DMS53 (cell line): ENCODE measurements at places on chromosomes 12 and 14.

GRCh38 chr14:39763402-39763890, 331.2 kb upstream of the FBXO33 start:
- no peak for DNase-seq

- DNase-seq: no peak
These were observed 17.0 kb downstream of the TMEM63C start for GRCh38 chr14:77198561-77198960.

DNA sequence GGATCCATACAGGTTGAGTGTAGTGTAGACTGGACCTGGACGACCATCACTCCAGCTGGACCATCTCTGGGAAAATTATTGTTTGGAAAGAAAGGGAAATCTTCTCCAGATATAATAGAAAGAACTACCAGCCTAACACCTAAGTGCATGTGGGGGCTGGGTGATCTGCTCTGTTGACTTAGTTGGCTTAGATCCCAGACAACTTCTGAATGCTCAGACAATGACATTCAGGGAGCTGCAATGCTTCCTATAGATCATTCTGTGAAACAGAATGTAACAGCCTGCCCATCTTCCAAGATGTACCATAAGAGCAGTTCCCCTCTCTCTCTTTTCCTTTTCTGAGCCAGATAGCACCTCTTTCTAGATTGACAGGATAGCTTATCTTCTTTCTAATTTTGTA, 572.8 kb upstream of the STXBP6 start:
- DNase-seq: peak; percentile 77

DNA sequence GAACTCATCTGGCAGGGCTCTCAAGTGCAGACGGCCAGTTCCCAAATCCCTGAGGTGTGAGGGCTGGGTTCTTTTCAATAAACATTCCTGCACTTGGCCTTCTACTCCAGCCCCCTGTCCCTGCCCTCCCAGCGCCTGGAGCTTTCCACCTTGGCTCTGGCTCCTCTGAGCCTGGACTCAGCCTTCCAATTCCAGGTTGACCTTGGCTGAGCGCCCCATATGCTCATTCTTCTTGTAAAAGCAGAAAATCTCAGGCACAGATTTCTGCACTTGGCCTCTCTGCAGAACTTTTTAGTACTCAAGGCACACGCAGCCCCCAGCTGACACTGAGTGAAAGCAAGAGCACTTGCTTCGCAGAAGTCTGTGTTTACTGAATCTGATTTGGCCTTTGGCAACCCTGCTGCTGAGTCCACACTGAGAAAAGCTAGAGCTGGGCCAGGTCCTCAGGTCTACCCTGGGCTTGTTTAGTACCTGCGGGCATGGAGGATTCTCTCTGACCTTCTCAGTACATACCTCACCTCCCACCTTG, 222.7 kb downstream of the MSRB3 start:
- DNase-seq: no peak

DNA sequence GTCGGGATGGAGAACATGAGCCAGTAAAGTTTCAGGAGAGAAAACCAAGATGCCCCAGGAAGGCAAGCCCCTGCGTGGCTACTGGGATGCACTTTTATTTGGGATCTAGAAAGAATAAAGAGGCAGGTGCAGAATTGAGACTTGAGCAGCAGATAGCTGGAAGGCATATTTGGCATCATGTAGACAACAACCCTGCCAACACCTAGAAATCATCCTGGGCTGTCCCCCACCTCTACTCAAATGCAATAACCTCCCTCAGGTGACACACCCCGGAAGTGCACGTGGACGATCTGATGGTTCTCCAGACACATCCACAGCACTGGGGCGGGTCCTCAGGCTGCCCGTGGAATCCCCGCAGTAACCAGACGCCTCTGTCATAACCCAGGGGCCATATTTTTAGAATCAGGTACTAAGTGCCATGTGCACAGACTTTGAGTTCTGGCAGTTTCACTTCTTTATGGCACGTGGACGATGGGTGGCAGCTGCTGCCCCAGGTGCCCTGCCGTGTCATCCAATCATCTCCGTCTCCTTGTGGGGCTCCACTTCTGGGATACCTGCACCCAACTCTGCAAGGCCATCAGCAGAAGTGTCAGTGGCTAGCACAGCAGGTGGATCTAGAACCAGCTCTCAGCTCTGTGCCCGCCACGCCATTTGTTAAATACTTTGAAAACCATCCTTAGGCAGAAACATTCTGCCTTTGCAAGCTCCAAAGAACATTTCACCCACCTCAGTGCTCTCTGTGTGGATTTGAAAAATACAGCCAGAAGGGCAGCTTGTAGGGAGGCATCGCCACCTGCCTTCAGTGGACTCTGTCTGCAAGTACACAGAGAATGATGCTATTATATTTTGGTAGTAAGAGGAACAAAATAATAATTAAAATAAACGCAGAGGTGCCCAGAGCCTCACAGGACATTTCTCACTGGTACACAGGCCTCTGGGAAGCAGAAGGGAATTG, 771.7 kb upstream of the TMEM132C start:
- peak; percentile 61 for DNase-seq

- peak; percentile 65 for DNase-seq
These were observed 98.1 kb downstream of the NCOR2 start for GRCh38 chr12:124469193-124469888.

GRCh38 chr12:4939418-4940023, 29.8 kb downstream of the KCNA1 start:
- DNase-seq: no peak

- DNase-seq: no peak
These were observed 169.9 kb downstream of the RBM19 start for GRCh38 chr12:113796066-113796827.

GRCh38 chr14:31465111-31465510, 7.8 kb upstream of the DTD2 start:
- no peak for DNase-seq

- no peak for DNase-seq
These were observed 3.3 kb downstream of the CNOT2 start for GRCh38 chr12:70246580-70246979.

DNA sequence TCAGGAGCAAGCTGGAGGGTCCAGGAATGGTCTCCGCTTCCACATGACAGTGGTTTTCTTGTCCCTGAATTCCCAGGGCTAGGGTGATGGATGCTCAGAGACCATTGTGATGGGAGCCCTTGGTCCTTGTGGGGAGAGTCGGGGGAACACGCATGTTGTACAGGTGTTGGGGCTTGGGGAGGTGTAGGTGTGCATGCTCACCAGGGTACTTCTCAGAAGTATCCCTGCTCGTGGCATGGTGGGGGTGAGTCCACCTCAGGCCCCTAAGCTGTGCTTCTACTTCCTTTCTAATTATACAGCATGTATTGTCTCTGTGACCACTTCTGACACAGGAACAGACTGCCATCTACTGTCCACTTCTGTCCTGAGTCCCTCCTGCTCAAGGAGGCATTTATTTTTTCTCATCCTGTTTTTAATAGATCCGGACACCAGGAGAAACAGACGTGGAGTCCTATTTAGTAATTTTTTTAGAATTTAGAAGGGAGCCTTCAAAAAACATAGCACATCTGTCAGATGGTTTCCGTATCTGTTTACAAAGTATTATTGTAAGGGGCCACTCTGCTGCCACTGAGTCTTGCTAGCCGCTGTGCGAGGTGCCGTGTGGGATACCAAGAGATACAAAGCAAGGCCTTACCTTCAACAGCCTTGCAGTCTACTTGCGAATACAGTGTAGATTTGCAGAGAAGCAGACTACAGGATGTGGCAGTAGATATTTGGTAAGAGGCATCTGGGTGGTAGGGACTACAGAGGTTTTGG, 10.5 kb downstream of the NTF3 start:
- peak; percentile 99 for DNase-seq

GRCh38 chr12:22409377-22410164, 75.1 kb upstream of the ST8SIA1 start:
- no peak for DNase-seq

DNA sequence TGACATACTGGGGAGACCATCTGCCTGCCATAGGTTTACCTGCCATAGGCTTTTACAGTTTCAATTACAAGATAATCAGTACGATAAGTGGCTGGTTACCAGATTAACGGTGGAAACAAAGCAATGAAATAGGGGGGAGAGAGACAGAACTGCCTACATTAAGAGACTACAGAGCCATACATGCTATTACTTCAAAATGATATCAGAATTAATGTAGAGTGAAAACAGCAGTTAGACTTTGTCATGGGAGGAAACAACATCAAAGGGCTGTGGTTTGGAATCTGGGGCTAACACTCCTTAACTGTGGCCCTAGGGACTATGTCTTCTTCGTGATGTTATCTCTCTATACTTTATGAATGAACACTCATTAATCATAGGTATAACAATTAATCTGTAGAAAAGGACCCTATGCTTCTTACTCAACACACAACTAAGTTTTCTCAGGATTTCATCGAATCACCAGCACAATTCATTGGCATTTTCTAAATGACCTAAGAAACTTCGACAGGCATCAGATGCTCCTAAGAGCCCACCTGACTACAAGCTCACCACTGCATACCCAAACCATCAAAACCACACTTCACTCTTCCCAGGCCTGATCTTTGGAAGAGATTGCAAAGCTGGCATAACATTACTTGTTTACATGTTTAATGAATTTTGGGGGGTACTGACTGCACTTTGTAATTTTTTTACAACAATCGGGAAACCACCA, 475.6 kb upstream of the SOX5 start:
- no peak for DNase-seq

- DNase-seq: peak; percentile 19
These were observed 49.2 kb downstream of the ACACB start for GRCh38 chr12:109165599-109165998.

- no peak for DNase-seq
These were observed 91.1 kb upstream of the ARID2 start for GRCh38 chr12:45638386-45638785.

DNA sequence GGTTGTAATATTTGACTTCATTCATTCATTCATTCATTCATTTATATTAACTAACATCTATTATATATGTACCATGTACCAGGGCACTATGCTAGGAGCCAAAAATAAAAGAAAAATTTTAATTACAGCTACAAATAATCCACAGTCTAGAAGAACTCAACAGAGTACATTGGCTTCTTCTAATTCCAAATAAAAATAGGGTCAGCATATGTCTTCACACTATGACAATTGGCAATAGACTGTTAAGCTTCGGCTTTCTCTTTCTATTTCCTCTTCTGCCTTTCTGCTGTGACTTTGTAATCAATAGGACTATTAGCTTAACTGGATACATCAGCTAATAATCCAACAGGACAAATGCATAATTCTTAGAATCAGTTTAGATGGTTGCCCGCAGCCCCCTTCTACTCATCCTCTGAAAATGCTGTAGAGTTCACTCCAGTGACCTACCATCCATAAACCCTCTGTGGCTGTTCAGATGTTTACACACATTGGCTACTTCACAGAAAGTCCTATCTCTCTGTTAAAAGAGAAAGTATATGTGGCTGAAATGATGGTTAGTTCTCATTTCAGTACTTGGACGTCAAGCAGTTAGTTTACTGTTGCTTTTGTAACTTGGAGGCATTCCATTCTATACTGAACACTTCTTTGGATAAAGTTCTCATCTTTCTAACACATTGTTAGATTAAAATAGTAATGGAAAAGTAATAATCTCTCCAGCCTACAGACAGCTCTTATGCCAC, 445.5 kb upstream of the GARIN6 start:
- no peak for DNase-seq

DNA sequence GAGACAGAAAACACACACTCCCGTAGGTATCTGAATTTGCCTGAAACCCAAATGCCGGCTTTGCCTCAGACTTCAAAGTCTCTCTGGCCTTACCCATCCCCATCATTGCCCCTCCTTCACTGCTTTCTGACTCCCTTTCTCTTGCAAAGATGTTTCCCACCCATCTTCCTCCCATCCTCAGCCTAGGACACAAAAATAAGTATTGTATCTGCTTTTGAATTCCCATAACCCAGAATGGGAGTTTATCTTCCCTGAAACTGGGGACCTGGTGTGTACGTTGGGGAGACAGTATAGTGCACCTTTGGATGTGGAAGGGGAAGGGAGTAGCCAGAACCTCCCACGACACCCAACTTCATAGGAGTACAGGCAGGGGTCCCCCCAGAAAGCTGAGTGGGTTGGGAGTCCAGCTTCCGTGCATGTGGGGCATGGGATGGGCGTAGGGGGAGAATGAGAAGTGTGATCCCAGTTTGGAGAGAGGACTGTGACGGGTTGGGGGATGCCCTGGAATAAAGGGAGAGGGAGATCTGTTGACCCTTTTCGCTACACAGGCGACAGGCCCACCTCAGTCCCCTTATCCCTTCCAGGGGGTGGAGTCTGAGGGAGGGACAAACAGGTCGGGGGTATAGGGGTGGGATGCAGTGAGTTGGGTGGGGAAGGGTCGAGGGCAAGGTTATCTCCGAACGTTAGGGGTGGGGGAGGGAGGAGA, 488 bp upstream of the KIF5A start:
- DNase-seq: no peak

DNA sequence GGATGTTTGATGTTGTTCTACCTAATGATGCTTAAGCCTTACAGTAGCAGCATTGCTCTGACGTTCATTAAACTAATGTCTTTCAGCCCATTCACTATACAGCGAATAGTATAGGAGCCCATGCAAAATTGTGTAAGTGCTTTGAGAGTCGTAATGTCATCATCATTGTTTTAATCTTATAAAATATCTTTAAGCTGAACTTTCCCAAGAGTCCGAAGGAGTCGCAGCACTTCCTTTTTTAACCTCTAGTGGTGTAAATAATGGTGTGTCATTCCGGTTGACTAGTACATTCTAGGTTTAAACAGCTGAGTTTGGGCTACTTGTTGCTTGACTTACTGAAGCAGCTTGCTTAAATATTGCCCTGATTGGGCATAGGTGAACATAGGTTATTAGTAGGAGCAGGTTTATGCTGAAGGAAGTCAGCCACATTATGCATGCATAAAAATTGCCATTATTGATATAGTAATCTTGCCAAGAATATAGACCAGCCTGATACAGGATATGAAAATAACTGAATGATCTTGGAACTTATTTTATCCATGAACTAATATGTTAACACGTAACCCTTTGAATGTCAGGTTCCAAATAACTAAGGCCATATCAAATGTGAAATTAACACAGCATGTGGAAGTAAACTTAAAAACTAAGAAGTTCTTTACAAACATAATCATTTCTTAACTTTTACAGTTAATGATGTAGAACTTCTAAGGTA, 2.6 kb downstream of the WNK1 start:
- DNase-seq: peak; percentile 77

DNA sequence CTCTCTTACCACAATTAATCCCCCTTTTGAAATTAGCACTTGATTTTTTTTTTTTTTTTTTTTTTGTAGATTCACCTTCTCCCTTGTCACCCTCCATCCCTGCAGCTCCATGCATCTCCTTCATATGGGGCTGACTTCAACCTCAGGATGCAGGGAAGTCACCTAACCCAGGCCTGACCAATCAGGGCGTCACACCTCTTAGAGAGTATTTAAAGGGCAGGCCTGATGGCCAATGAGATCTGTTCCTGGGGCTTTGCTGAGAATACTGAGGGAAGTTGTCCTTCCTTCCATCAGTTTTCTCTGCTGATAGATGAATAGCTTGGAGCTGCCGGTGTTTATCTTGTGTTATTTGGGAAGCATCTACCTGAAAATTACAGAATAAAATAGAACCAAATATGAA, 1104.7 kb upstream of the TMEM132C start:
- DNase-seq: peak; percentile 37

GRCh38 chr12:112591488-112591887, 172.7 kb downstream of the PTPN11 start:
- DNase-seq: no peak

GRCh38 chr14:30462358-30462757, 96.6 kb upstream of the G2E3 start:
- DNase-seq: no peak

- peak; percentile 59 for DNase-seq
These were observed 72.9 kb upstream of the LTA4H start for GRCh38 chr12:96108321-96108720.
